T-helper 2 cell treated with Interferon-gamma antibody and Interleukin-4, amounts not matched to agents 5 μg/mL and 100 μg/mL, for 36 hours (primary cell): ENCODE measurements at places on chromosomes 4 and X.

- no peak for DNase-seq
Observed at GRCh38 chr4:20428436-20429160, 176.9 kb downstream of the SLIT2 start.

DNA sequence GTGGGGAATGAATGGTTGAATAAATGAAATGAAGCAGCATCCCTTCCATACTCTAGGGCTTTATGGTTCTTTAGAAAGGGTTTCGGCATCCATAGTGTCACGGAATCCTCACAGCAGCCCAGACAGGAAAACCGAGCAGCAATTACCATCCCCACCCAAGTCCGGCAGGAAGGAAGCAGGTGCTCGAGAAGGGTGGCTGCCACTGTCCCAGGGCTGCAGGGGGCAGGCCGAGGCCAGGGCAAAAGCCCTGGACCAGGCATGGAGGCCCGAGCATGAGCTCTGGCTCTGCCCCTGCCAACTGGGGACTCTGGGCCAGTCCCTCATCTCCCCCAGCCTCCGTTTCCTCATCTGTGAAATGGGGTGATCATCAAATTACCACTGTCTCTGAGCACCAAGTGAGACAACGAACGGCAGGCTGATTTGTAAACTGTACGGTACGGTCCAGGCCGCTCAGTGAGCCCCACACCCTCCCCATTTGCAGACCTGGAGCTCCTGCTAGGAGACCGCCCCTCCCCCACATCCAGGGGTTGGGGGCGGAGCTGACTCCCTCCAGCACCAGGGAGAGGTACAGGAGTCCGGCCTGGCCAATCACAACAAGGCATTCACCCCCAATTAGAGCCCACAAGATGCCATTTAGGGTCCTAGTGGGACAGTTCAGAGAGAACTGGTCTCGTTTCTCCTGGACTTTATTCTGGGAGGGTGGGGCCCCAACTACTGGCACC, 100.4 kb downstream of the WFS1 start:
- DNase-seq, result no peak

- DNase-seq, result no peak
Observed at GRCh38 chr4:2977211-2978088, 14.1 kb downstream of the GRK4 start.

- no peak for DNase-seq
Observed at GRCh38 chr4:124526331-124526730, 186.2 kb downstream of the ANKRD50 start.

DNA sequence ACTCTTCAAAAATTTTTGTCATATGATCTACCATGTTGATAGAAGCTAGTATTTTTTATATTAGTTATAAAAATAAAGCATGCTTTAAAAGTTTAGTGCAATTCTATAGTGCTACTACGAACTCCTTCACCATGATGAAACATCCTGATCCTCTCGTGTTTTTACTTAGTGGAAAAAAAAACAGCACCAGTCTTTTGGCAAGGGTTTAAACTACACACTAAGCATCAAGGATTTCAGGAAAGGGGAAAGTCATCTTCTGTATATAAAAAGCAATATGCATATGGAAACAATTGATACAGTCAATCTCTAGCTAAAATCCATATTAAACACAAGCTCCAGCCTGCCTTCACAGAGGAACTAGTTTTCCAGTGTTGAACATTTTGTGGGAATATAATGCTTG, 18.7 kb downstream of the CHM start:
- DNase-seq, result no peak

GRCh38 chr4:77286906-77287305, 129.9 kb downstream of the CCNG2 start:
- no peak for DNase-seq

DNA sequence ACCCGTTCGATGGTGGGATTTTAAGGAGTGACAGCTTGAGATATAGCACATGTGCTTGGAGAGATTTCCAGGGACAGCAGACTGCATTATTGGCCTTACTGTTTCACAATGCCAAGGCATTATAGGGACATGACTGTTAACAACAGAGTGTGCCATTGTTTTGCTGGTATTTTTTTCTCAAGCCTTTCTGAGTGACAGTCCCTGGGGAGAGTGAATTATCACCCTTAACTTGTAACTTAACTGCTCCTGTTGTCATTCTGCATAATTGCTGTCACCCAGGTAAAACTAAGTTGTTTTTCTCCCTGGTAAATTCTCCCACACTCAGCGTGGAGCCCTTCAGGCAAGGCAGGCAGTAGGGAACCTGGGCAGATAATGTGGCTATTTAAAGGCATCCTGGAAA, 989.2 kb upstream of the LCORL start:
- no peak for DNase-seq

DNA sequence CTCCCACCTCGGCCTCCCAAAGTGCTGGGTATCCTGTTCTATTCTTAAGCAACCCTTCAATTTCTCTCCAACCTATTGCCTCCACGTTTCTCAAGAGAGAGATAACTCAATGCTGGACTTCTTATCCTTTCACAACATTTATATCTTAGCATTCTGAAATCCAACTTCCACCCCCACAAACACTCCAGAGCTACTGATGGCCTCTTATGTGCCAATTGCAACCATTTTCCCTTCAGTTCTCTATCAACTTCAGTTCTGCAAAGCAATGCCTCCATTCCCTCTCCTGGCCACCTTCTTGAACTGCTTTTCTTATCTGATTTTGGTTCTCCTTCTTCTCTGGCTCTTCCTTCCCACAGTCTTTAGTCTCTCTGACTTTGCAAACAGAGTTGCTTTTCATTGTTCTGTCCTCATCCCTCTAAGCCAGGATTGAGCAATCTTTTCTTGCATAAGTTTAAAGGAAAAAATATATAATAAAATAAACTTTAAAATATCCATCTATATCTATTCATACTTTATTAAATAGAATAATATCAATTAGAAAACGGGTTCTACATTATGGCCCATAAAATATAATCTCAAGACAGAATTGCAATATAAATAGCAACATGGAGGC, 3.6 kb upstream of the STBD1 start:
- DNase-seq, result no peak

- no peak for DNase-seq
Observed at GRCh38 chr4:121199742-121200561, 35.8 kb upstream of the TNIP3 start.

DNA sequence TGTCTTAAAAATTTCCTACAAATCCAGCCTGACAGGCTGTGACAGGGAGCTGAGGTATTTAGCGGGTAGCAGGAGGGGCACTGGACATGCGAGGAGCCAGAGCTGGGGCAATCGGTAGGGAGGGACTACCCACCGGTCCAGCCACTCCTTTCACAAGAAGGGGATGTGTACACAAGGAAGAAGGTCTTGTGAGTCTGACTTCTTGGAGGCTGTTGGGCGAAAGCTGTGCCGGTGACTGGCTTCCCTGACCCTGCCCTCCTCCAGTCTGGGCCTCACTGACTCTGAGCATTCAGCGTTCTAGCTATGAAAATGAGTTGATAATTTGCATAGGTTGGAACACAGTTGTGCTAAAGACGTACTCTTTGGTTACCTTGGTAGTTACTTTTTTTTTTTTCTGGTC, 12.7 kb upstream of the CXCL8 start:
- no peak for DNase-seq
